GM23338 (cell line): ENCODE measurements at places on chromosomes 5 and 9.

DNA sequence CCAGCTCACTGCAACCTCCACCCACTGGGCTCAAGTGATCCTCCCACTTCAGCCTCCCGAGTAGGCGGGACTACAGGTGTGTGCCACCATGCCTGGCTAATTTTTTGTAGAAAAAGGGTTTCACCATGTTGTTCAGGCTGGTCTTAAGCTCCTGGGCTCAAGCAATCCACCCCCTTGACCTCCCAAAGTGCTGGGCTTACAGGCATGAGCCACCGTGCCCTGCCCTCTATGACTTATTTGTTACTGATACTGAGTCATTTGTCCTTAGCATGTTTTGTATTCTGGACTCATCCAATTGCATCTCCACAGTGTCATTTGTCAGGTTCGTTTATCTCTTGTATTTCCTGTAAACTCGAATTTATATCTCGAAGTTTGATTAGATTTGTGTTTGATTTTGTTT is 2.7 kb upstream of the ITK start:
- no peak overlapping the region for H3K27ac ChIP-seq
- no peaks in the 10 kb centered on the region for H3K27me3 ChIP-seq
- H3K4me3 ChIP-seq: no peak overlapping the region
- DNase-seq: no peak
- no peaks in the 10 kb centered on the region for H3K4me1 ChIP-seq

DNA sequence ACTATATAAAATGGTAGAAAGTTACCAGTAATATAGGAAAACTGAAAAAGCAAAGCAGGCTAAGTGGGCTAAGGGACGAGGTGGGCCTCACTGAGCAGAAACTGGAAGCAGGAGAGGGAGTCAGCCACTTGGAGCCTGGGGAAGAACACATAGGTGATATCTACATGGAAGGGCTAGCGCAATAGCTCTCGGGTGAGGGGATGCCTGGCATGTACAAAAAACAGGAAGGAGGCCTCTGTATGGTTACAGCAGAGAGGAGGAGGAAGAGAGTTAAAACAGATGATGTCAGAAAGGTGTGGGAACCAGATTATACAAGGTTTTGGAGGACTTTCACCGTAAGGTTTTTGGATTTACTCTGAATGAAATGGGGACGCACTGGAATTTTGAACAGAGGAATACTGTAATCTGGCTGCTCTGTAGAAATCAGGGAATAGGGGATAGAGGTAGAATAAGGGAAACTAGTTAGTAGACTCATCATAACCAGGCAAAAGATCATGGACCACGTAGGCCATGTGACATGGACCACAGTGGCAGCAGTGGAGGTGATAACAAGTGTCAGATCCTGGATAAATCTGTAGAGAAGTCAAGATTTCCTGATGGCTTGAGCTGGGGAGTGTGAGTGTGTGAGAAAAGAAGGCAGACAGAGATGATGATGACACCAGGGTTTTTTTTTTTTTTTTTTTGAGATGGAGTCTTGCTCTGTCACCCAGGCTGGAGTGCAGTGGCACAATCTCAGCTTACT is 52.5 kb downstream of the FNBP1 start:
- DNase-seq: no peak
- no peaks in the 10 kb centered on the region for H3K27me3 ChIP-seq
- no peaks in the 10 kb centered on the region for H3K36me3 ChIP-seq
- H3K4me3 ChIP-seq: no peak overlapping the region
- peaks cover 22% of the 10 kb centered on the region for H3K4me1 ChIP-seq
- 0 out of 2 replicates have a peak overlapping the region, but pooled peaks have one; percentile 53 for H3K27ac ChIP-seq

DNA sequence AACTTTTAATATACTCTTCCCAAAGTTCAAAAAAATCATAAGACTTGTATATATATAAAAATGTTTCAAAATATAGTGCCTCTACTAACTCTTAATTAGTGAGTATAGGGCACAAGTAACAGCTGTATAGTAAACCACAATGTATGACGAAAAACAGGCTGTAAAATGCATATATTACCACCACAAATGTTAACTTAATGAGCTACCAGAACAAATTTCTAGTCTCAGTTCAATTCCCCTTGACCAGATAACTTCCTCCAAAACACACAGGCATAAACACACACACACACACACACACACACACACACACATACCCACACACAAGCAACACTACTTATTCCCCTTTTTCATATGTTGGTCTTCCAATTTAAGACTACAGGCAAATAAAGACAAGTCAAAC is 78.8 kb downstream of the FBXL17 start:
- H3K27me3 ChIP-seq: no peaks in the 10 kb centered on the region
- H3K27ac ChIP-seq: no peak overlapping the region
- DNase-seq: no peak
- no peaks in the 10 kb centered on the region for H3K36me3 ChIP-seq
- no peak overlapping the region for H3K4me3 ChIP-seq

DNA sequence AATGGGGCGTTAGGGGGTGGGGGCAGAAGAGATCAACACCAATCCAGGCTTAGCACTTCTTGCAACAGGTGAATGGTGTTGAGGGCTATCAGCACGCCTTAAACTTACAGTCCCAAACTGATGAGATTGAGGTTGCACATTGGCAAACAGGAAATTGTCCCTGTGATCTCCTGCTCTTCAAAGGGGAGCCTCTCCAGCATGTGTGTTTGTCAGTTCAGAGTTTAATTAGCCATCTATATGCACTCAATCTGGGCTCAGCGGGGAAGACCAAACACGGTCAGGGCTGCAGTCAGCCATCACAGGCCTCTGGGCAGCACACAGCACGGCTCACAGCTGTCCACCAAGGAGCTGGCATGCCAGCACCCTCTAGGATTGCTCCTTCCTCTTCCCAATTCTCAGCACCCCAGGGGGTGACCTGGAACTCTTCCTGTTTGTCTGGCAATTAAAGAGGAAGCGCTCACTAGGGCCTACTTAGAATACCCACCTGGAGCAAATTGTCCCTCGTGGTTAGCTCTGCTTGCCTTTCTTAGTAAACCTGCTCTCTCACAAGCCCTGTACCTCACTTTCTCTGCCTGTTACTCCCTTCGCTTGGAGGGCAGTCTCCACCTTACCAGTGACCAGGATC is 217.4 kb downstream of the SLIT3 start:
- no peak overlapping the region for H3K4me3 ChIP-seq
- no peak overlapping the region for H3K27ac ChIP-seq
- no peaks in the 10 kb centered on the region for H3K27me3 ChIP-seq
- no peaks in the 10 kb centered on the region for H3K36me3 ChIP-seq
- peak; percentile 8 for DNase-seq
- H3K4me1 ChIP-seq: peaks cover 50% of the 10 kb centered on the region

DNA sequence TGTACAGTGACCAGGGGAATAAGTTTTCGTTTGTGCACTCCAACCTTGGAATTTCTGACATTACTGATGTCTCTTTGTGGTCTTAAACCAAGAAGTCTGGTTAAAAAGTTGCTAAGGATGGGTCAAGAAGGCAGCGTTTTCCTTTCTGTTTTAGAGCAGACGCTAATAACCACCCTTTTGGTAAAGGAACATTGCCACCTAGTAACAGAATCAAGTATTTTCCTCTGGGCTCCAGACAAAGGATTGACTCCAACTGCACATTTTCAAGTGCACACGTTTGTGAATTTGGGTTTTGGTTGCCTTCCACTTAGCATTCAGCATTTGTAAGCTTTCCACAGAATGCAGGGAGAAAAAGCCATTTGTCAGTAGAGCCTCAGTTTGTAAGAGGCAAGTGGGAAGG is 22.2 kb upstream of the CEP78 start:
- peak; percentile 45 for DNase-seq
- no peaks in the 10 kb centered on the region for H3K36me3 ChIP-seq
- no peak overlapping the region for H3K27ac ChIP-seq
- no peak overlapping the region for H3K4me3 ChIP-seq

DNA sequence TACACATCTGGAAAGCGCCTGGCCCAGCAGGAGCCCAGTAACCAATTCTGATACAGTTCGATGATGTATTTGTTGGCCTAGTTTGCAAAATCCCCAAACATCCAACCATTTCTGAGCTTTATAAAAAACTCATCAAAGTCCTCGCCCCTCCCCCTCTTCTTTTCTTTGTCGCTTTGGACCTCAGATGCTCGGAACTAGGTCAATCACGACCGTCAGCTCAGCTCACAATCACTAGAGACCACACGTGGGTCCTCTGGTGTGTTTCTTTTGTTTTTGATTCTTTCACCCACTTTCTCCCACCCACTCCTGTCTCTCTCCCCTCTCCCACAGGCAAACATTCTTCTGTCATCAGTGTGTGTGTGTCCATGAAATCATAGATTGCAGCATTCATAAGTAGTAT is 26.7 kb upstream of the ZBTB43 start:
- no peaks in the 10 kb centered on the region for H3K4me1 ChIP-seq
- no peak overlapping the region for H3K27ac ChIP-seq
- DNase-seq: no peak

- H3K27me3 ChIP-seq: no peaks in the 10 kb centered on the region
- H3K36me3 ChIP-seq: no peaks in the 10 kb centered on the region
- no peak overlapping the region for H3K4me3 ChIP-seq
- no peaks in the 10 kb centered on the region for H3K4me1 ChIP-seq
Measured at GRCh38 chr5:144549580-144549979, 378.9 kb downstream of the KCTD16 start.
